Sciatic nerve (tissue), 2 donors: ENCODE measurements at places on chromosomes 12 and 14. TPM values are rescaled to one million over a fixed set of nuclear protein-coding genes. Genes with fewer than 3 reads are reported as not detected.

The CBLN3 gene
- 7.0 TPM for total RNA-seq

The OVCH1 gene
- 4.9 TPM for total RNA-seq

The MSRB3 gene
- 64.2 TPM for total RNA-seq

The GLIPR1L1 gene
- not detected for total RNA-seq

The PIWIL1 gene
- total RNA-seq = not detected

The METTL1 gene
- 13.4 TPM for total RNA-seq

The GPX2 gene
- total RNA-seq = not detected

The TESPA1 gene
- 3.1 TPM for total RNA-seq

The CCDC85C gene
- 9.0 TPM for total RNA-seq

The SLCO1A2 gene
- total RNA-seq = 0.67 TPM

The CTSG gene
- 6.3 TPM for total RNA-seq

The KERA gene
- 0.18 TPM for total RNA-seq

The MDGA2 gene
- total RNA-seq = not detected

The ARF6 gene
- 46.1 TPM for total RNA-seq

The AJUBA gene
- total RNA-seq = 24.8 TPM

The MTA1 gene
- total RNA-seq = 95.2 TPM

The GLIPR1L2 gene
- total RNA-seq = 4.6 TPM

- no peak for DNase-seq
These were observed 36.3 kb downstream of the DAD1 start for GRCh38 chr14:22552827-22553076.

- DNase-seq = no peak
These were observed 78.1 kb upstream of the PELI2 start for GRCh38 chr14:56040121-56040520.

- no peak for DNase-seq
These were observed 76.7 kb downstream of the ANO4 start for GRCh38 chr12:100871195-100871734.

GRCh38 chr14:90116444-90116843 is 54.6 kb downstream of the KCNK13 start:
- no peak for DNase-seq

DNA sequence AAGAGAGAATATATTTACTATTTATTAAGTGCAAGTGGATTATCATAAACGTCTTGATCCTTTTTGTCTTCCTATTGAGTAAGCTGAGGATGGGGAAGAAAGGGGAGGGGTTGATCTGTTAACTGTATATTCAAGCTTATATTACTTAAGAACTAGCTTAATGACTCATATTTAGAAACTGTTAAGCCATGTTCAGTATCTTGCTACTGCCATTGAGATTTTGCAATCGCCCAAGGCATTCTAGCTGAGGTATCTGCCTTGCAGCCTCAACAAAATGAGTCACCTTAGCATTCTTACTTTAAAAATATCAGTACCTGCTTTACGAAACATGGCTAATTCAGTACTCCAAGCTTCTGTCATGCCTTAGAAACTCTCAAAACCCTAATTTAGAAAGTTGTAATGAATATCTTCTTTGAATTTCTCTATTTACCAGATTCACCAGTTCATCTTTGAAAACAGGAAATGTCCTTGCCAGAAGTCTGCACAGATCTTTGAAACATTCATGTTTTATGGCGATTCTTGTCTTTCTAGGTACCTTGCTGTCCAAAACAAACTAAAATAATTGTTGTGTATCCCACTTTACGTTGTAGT is 76.1 kb downstream of the ALG10B start:
- DNase-seq = no peak

DNA sequence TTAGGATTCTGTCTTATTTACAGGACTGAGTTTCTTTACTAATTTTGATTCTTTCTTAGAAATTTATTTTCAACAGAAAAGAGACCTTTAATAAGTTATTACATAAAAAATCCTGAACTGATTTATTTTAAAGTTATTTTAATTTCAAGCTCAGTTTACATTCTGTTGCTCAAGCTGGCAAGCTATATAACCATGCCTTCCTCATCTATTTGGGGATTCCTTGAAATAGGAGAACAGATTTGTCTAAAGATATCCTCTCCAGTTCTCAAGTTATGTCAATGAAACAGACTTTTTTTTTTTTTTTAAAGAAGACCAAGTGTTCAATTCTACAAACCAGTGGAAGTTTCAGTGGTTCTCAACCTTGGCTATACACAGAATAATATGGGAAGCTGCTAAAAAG is 103.3 kb upstream of the TRHDE start:
- no peak for DNase-seq

GRCh38 chr14:64110802-64111201 is 183.4 kb downstream of the ESR2 start:
- DNase-seq = no peak

DNA sequence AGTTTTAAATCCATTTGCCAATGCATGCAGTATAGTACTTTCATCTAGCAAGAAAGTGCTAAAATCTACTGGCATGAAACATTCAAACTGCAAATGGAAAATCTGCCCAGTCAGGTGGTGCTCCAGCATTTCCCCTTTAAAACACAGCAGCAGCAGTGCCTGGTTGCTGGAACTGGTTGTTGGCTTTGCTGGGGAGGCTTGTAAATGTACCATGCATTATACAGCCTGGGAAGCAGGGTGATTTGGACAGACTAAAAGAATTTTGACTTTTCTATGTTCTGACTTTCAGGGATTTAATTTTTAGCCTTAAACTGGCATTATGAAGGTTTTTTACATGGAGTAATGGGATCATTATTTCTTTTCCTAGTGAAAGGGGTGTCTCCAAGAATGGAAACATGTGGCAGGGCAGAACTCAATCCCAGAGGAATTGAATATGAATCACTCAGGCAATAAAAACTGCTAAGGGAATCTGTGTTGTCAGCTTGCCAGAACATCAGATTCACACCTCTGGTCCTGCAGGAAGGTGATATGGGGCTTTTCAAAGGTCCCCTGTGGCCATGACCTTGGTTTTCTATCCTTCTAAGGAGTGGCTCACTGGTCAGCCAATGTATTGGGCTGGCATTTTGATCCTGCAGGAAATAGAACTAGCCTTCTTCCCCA is 9.0 kb upstream of the PAX9 start:
- DNase-seq = no peak

- no peak for DNase-seq
These were observed 204.3 kb downstream of the ESR2 start for GRCh38 chr14:64089920-64090319.

GRCh38 chr14:74591899-74592298 is 20.1 kb downstream of the LTBP2 start:
- DNase-seq = no peak

GRCh38 chr12:88299567-88300101 is 157.5 kb downstream of the TMTC3 start:
- no peak for DNase-seq

DNA sequence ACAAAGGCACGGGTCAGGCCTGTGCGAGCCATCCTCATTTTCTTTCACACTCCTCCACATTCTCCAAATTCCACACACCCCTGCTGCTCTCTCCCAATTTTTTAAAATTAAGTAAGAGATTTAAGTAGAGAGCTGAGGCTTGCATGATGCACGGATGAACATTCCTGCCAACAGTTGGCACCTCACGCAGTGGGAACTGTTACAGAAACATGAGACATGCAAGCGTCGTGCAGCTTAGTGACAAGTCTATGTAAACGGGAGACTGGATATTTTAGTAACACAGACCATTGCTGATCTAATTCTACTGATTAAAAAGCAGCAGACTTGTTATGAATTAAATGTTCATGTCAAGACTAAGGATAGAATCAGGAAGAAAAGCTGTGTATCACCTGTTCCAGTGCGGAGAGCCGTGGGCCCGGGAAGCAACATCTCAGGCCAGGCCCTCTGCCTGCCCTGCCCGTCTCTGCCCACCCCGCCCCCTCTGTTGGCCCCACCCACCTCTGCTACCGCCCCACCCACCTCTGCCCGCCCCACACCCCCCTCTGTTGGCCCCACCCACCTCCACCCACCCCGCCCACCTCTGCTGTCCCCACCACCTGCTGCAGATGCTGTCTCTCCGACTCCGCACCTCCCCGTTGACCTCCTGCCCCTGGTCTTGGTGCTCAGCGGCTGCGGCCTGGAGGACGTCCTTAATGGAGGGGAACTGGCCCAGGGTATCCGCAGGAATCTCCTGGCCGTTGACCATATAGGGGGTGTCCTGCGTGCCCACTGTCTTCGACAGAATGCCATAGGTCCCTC is 21.2 kb downstream of the GOLGA3 start:
- no peak for DNase-seq

GRCh38 chr14:23494223-23494622 is 24.7 kb downstream of the NGDN start:
- no peak for DNase-seq

DNA sequence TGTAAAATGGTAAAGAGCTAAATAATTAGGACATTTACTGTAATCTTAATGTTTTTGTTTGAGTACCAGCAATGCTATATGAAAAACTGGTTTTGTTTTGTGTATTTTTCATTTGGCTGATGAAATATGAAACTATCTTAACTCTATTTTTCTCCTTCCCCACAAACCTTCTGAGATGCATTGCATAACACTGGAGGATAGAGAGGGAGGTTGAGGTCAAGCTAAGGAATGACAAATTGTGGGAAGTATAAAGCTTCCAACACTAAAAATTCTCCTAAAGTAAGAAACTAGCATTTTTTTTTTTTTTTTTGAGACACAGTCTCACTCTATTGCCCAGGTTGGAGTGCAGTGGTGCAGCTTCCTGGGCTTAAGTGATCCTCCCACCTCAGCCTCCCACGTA is 31.5 kb upstream of the SRP54 start:
- DNase-seq = no peak

- no peak for DNase-seq
These were observed 41.1 kb upstream of the TSPAN9 start for GRCh38 chr12:3035815-3036702.

DNA sequence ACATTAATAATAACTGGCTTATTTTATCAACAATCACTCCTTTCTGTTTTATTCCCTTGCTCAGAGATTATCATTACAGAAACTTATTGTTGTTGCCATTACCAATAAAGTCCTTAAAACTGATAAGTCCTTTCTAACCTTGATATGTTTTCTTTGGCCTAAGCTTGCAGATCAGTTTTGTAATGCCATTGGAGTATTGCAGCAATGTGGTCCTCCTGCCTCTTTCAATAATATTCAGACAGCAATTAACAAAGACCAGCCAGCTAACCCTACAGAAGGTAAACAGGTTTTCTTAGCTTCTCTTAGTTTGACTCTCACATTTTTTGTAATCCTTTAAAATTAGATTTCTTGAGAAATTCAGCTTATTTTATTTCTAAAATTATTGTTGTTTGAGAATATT is 3.9 kb downstream of the MED21 start:
- no peak for DNase-seq

GRCh38 chr12:45553204-45553603 is 176.3 kb upstream of the ARID2 start:
- no peak for DNase-seq

DNA sequence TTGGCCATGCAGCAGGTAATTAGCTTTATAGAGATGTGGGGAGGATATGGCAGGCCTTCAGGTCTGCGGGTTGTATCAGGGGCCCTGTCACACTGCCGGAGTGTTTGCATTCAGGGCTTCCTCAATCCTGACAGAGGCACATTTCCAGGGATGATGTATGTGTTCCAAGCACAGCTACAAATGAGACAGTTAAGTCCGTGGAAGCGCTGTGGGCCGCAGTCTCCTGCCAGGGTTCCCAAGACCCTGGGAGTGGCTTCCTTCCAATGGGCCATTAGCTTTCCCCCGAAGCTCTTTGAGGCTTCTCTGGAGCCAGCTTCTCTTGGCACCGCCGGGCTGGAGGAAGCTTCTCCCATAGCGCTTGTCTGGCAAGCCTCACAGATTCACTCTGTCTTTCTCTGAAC is 1524.7 kb upstream of the TMEM132C start:
- DNase-seq = no peak

GRCh38 chr14:100199240-100199860 is 39.6 kb upstream of the YY1 start:
- no peak for DNase-seq

DNA sequence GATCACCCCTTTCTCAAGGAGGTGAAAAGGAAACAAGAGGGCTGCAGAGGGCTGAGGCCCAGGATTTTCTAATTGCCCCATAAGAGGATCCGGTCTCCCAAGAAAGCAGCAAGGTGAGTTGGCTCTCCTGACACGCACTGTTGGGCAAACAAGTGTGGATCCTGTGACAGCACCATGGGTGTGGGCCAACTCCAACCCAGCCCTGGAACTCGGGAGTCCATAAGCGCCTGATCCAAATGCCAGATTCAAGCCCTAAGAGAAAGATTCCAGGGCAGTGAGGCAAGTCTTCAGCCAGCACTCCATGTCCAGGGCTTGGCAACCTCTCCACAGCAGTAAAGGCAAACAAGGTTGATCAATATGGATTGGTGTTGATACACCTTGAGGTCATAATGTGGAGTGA is 33.1 kb downstream of the KCNA5 start:
- DNase-seq = no peak

DNA sequence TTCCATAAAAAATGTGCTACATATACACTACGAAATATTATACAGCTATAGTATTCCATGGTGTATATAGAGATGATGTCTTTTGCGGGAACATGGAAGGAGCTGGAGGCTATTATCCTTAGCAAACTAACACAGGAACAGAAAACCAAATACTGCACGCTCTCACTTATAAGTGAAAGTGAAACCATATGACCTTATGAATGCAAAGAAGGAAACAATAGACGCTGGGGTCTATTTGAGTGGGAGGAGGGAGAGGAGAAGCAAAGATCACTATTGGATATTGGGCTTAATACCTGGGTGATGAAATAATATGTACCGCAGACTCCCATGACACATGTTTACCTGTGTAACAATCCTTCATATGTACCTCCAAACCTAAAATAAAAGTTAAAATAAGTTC is 142.8 kb downstream of the LRFN5 start:
- no peak for DNase-seq

DNA sequence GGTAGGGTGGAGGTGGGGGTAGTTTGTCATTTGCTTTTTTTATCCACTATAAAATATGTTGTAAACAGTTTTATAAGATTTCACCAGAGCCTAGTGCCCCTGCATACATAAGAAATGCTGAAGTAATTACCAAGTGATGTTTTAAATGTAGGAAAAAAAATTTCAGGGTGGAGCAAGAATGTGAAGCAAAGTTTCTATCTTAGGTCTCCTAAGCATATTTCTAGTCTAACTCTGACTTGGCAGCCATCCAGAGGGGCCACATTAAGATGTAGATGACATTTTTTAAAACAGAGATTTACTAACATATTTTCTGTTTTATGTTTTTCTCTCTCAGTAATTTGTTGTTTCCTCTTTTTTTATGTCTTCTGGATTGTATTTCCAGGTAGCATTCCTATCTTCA is 15.8 kb upstream of the KRAS start:
- no peak for DNase-seq

GRCh38 chr12:110677206-110677911 is 11.6 kb downstream of the HVCN1 start:
- no peak for DNase-seq

DNA sequence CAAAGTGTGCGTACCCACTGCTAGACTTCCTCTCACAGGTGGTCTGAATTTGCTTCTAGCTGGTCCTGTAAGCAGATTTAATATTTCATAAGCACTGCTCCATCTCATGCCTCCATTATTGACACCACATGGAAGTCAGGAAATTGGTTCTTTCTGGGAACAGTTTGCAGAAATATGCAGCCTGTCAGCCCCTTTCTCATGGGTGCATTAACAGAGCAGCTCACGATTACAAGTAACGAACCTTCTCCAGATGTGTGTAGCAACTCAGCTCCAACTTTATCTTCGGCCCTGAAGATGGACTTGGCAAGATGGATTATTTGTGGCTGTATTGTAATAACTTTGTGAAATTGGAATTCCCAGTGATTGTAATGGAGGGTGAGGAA is 214.5 kb upstream of the DDHD1 start:
- no peak for DNase-seq

- no peak for DNase-seq
These were observed 113.7 kb upstream of the KITLG start for GRCh38 chr12:88693837-88694445.
